Neural crest cell (in vitro differentiated cells): ENCODE measurements at places on chromosomes 7 and 10.

DNA sequence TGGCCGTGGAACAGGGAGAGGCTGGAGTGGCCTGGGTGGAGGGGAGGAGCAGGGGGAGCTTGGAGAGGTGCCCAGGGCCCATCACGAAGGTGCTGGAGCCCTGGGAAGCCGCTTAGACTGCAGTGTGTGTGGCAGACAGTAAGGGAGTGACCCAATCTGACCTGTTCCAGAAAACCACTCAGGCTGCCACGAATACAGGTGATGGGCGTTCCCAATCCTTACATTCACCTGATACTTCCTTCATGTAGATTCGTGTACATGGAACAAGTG is 161.7 kb downstream of the SVIL start:
- no peak for DNase-seq

GRCh38 chr7:139094030-139094429 is 15.5 kb downstream of the ZC3HAV1 start:
- DNase-seq = no peak

GRCh38 chr7:83162402-83163256 is at the start of gene PCLO:
Gene PCLO (minus strand): TSS chr7:83162884. CDS start chr7:83162592, 292 bp downstream.
- DNase-seq = peak; percentile 71

DNA sequence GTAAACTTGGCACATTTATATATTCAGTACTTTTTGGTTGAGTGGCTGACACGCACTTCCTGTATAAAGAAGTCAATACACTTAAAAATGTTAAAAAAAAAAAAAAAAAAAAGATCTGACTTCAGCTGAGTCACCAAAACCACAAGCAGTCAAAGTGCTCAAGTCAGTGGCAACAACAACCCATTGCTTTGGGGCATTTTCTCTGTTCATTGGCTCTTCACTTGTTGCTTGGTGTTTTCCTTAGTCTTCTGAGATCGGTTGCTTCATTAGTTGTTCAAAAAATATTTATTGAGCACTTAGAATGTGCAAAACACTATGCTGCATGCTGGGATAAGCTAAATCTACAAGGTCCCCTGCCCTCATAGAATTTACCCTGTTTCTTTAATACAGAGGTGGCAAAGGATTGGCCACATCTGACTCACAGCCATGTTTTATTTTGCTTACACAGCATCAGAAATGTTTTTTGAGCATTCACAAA is 63.7 kb downstream of the ZNRF2 start:
- no peak for DNase-seq
